Left lobe of liver (tissue), 2 donors: ENCODE measurements at places on chromosomes 3 and 15. TPM values are rescaled to one million over a fixed set of nuclear protein-coding genes. Genes with fewer than 3 reads are reported as not detected.

DNA sequence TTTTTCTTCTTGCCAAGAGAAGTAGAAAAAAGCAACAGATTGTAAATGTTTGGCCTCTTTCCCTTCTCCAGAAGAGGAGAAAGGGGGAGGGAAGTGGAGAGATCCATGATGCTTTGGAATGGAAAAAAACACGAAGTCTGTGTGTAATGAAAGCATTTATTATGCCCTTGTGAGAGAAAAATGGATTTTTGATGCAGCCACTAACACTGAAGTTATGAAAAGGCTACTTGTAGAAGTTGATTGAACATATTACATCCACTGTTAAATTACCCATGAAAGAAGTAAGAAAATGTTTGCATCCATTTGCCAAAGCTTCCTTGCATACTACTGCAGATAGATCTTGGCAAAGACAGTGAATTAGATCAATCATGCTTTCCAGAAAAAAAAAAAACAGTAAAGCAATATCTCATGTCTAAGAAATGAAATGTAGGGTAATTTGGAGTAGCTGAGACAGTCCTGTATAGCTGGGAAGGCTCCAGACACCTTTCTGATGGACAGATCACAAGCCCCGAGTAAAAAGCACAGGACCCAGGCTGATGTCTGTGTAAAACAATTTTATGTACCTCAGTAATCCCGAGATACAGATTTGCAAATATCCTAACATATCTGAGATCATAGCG lies 295.5 kb downstream of the PLOD2 start:
- DNase-seq, result no peak

DNA sequence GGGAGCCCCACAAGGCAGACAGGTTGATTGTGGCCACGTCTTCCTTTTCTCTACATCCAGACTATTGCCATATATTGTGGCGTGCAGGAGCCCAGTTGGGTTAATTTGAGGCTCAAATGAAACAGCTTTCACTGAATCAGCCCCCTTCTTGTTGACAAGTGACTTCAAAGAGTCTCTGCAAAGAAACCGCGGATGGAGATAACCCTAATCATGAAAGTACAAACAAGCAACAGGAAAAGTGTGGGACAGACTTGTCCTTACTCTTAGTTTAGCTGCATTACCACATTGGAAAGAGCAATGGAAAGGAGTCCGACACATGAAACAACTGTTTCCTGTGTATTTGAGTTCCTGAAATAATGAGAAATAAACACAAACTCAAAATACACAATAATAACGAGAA lies 3.3 kb downstream of the TMEM40 start:
- DNase-seq, result no peak

DNA sequence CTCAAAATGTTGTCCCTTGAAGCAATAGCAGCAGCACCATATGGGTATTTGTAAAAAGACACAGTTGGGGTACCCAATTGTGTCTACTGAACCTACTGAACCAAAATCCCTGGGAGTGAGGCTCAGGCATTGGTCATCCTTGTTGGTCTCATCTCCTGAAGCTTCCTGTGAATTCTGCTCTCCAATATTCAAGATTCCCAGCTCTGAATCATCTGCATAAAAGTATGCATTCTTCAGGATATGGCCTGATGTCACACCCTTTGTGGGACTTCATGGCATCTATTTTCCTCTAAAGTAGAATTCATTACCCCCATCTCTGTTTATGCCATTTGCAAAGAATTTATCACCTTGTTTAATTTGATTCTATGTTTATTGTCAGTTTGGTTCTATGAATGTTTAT lies 13.3 kb upstream of the PTX3 start:
- DNase-seq, result no peak

GRCh38 chr3:133966954-133967353 lies 62.8 kb downstream of the SLCO2A1 start:
- DNase-seq, result no peak

GRCh38 chr3:122021037-122021436 lies 1.0 kb downstream of the ILDR1 start:
- no peak for DNase-seq

DNA sequence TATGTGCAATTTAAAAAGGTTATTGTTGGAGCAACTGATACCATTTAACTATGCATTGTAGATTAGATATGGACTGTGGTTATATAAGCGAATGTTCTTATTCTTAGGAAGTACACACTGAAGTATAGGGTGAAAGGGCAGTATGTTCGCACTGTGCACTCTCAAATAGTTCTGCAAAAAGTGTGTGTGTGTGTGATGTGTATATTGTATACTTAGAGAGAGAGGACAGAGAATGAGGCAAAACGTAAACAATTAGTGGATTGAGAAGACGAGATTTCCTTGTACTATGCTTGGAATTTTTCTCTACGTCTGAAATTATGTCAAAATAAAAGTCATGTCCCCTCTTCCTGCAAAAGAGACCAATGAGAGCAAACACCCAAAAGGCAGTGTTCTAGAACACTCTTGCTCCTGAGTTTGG lies 30.4 kb downstream of the LSM3 start:
- no peak for DNase-seq

Gene SETD5
- total RNA-seq, result 58.4 TPM

DNA sequence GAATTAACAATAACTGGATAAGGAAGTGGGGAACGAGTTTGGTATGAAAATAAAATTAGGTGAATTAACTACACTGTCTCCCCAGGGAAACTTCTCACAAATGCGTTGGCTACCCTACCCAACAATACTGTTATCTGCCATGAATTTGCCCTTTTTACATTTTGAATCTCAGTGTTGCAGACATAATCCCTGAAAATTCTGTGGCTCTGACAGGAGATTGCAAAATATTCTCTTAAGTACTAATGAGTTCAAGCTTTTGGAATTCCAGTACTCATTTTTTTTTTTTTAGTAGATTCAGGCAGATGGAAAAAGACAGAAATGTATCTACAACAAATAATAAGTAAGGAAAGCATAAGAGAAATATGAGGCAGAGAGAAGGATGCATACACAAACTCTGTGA lies 332.6 kb downstream of the LSAMP start:
- DNase-seq, result no peak

GRCh38 chr3:144058713-144059112 lies 87.1 kb downstream of the DIPK2A start:
- no peak for DNase-seq

DNA sequence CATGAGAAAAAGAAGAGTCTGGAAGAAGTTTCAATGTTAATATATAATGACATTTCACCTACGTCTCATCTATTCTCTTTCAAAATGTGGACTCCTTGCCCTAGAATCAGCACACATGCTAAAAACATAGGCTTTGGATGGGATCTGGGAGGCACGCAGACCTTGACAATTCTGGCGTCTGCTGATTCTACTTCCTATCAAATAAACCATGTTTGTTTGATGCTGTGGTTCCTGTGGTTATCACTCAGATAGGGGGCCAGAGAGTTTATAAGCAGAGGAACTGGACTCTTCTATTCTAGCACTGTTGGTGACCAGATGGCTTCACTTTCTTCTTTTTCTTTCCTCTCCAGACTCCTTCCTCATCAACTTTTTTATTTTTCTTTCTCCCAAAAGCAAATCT lies 336.8 kb downstream of the DIPK2A start:
- DNase-seq, result no peak

DNA sequence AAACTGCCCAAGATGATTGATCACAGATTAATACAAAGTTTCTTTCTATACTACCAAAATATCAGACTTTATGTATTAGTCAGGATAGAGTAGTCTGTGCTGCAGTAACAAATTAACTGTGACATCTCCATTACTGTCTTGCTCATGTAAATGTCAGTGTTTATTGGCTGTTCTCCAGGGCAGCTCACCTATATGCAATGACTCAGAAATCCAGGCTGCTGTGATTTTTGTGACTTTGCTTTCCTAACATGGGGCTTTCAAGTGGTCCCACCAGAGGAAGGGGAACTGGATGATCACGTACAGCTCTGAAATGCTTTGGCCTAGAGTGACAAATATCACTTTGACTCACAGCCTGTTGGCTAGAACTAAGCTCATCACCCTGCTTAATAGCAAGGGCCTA lies 12.9 kb downstream of the PLS1 start:
- no peak for DNase-seq

GRCh38 chr3:13528217-13528867 lies 20.6 kb upstream of the FBLN2 start:
- DNase-seq, result no peak

DNA sequence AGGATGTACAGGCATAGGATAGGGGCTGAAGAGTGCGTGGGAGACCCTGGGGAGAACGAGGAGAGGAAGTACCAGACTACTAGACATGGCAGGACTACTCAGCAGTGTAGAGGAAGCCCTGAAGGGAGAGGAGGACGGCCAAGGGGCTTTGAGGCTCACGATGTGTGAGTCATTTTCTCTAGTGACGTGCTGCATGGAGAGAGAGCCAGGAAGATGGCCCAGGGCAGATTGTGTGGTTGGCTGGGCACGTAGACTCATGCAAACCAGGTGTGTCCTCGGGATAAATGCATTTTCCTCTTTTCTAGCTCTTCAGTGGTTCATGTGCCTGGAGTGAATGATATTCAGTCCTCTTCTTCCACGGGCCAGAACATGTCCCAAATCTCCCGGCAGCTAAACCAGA lies 115.0 kb upstream of the ABHD17C start:
- no peak for DNase-seq

DNA sequence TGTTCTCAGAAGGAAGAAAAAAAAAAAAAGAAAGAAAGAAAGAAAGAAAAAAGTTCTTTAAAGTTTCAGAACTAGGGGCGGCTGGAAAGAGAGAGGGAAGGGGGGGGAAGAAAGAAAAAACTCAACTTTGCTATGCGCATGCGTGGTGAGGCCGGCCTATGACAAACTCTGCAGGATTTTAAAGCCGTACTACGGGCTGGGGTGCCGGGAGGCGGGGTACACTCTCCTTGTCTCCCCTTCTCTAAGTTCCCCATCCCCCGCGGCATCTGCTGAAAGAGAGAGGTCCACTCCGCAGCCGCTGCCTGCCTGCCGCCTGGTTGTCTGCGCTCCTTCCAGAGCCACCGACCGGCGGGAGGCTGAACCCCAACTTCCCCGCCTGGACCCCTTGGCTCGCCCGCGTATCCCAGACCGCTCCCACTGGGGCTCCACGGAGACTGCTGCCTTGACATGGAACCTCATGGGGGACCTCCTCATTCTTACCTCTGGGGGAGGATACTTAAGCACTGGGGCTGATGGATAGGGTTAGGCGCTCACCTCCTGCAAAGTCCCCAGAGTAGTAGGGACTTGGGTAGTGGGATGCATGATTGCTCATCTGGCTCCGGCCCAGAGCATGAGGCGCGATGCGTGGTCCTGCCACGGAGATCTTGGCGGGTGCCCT lies 1.4 kb upstream of the WNT5A start:
- peak; percentile 68 for DNase-seq

DNA sequence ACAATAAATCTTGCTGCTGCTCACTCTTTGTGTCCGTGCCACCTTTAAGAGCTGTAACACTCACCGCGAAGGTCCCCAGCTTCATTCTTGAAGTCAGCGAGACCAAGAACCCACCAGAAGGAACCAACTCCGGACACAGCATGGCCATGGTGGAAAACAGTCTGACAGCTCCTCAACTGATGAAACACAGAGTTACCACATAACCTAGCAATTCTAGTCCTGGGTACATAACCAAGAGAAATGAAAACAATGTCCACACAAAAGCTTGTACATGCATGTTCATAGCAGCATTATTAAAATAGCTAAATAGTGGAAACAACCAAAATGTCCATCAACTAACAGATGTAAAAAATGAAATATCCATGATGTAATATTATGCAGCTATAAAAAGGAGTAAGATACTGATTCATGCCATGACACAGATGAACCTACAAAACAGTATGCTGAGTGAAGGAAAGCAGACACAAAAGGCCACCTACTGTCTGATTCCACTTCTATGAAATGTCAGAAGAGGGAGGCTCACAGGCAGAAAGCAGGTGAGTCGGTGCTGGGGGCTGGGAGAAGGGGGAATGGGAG lies 36.8 kb downstream of the VGLL4 start:
- no peak for DNase-seq

Gene TASOR
- total RNA-seq, result 16.3 TPM

Gene ZNF80
- not detected for total RNA-seq

- DNase-seq, result no peak
Observed at GRCh38 chr3:61442696-61443095, 118.7 kb upstream of the PTPRG start.

Gene SRGAP3
- 2.8 TPM for total RNA-seq

DNA sequence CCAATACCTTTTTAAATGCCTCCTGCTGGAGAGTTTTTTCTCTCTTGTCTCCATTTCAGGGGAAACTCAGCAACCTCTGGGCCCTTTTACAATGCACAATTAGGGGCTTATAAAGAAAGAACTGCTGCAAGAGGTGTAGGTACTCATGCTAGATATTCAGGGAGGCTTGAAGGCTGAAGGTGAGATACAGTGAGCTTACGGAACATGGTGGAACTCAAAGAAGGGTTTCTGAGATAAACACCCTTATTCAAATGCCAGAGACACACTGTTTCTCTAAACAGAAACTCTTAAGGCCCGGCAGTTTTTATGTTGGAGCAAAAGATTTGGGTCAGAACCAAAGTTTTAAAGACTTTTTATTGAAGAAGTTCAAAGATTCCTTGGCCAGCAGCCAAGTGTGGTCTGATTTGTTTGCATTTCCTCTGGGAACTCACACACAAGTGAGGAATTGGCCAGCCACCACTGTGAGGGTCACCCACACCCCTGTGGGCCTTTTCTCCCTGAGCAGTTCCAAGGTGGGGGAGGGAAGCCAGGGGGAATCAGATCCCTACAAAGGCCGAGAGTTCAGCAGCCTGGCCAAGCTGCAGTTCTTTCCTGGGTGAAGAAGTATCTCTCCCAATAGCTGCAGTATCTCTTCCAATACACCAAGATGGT lies 47.8 kb downstream of the TNFAIP8L3 start:
- peak; percentile 80 for DNase-seq

Gene MASP1
- 93.7 TPM for total RNA-seq

DNA sequence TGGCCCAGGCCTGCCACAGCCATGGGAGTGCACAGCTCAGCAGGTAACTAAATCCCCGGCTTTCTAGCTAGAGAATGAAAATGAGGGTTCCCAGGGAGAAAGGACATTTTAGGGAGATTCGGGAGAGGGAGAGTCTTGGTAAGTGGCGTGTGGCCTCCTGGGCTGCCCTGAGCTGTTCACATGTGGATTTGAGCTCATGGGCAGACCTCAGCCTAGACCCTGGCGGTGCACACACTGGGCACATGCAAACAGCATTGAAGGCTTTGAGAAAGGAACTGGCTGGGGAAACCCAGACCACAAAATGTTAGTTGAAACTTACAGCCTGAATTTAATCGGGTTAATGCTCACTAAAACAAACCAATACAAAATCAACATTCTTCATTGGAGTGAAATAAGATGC lies 72.4 kb downstream of the TFRC start:
- no peak for DNase-seq

DNA sequence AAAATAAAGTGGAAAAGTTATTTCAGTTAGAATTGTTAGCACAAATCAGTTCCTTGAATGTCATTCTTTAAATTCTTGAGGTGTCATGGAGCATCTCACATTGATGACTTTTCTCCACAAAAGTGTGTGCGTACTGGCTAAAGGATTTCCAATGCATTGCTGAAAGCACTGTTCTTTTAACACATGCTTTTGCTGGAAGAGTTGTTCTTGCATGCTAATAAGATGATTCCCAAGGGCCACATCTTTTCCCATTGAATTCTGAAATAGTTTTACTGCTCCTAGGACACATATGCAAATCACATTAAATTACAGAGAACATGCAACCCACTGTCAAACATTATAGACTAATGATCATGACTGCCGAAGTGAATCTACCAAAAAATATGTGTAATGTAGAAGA lies 516.3 kb upstream of the CADM2 start:
- no peak for DNase-seq

Gene TMEM45A
- total RNA-seq, result 62.7 TPM

Gene GOLGA8G
- not detected for total RNA-seq
